Fibroblast of skin of back (primary cell): ENCODE measurements at places on chromosomes 1 and 21.

- no peak for DNase-seq
These were observed 354.4 kb downstream of the BRINP2 start for GRCh38 chr1:177525176-177525575.

- no peak for DNase-seq
These were observed 174.3 kb upstream of the DUSP10 start for GRCh38 chr1:221916176-221916575.

DNA sequence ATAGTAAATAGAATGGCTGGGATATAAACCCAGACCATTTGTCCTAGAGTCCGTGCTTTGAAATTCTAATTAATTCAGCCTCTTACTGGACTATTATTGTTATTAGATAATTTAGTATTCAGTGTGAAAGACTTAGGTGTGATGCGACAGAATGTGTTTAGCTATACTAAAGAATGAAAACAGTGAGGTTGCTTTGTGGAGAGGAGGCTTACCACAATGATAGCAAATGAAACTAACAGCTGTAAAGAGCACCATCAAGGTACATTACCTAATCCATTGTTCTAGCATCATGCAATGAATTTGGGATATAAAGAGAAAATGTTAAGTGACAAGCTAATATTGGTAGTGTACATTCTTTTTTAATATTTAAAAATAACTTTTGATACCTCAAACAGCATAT lies 911.1 kb downstream of the KCNT2 start:
- DNase-seq, result no peak

DNA sequence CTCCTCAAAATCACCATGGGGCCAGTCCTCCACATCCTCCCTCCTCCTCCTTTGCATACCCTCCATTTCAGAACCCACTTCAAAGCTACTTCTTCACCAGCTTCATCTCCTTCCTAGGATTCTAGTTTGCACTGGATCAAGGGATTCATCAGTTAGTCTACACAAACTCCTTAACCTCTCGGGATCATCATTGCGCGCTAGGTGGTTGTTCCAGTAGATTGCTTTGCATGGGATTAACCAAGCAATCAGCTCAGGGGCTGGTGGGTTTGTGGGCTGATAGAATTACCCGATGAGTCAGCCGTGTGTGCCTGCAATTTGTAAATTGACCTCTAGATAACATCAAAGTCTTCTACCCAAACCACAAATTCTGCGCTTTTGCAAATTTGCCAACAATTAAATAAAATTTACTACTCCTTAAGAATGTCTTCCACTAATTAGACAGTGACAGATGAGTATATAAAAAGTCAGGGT lies 7.7 kb downstream of the KANK4 start:
- DNase-seq, result no peak

DNA sequence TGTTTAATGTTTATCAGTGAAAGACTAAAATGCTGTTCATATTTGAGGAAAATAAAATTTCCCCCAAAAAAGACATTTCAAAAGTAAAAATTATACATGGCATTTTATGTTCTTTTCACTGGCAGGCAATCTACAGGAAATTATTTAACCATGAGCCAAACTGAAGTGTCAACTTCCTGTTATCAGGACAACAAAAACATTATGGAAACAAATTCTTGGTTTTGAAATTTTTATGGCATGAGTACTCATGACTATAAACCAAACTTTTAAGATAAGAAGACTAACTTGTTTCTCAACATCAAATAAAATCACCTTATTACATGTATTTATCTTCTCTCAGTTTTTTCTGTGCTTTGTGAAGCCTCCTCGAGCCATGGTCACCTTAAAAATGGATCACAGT lies 698.6 kb downstream of the LTN1 start:
- peak; percentile 64 for DNase-seq

- DNase-seq, result peak; percentile 54
These were observed 44.7 kb upstream of the GOLT1A start for GRCh38 chr1:204258213-204259115.

DNA sequence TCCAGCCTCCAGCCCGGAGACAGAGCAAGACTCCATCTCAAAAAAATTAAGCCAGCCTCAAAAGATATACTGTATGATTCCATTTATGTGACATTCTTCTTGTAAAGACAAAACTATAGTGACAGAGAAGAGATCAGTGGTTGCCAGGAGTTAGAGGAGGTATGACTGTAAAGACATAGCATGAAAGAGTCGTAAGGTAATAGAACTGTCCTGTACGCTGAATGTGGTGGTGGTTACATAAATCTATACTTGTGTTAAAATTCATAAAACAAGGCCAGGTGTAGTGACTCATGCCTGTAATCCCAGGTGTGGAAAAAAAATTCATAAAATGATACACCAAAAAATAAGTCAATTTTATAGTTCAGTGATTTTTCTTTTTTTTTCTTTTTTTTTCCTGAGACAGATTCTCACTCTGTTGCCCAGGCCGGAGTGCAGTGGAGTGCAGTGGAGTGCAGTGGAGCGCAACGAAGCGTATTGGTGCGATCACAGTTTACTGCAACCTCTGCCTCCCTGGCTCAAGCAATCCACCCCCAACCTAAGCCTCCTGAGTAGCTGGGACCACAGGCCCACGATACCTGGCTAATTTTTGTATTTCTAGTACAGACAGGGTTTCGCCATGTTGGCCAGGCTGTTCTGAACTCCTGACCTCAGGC lies 84.9 kb upstream of the CXADR start:
- DNase-seq, result no peak

DNA sequence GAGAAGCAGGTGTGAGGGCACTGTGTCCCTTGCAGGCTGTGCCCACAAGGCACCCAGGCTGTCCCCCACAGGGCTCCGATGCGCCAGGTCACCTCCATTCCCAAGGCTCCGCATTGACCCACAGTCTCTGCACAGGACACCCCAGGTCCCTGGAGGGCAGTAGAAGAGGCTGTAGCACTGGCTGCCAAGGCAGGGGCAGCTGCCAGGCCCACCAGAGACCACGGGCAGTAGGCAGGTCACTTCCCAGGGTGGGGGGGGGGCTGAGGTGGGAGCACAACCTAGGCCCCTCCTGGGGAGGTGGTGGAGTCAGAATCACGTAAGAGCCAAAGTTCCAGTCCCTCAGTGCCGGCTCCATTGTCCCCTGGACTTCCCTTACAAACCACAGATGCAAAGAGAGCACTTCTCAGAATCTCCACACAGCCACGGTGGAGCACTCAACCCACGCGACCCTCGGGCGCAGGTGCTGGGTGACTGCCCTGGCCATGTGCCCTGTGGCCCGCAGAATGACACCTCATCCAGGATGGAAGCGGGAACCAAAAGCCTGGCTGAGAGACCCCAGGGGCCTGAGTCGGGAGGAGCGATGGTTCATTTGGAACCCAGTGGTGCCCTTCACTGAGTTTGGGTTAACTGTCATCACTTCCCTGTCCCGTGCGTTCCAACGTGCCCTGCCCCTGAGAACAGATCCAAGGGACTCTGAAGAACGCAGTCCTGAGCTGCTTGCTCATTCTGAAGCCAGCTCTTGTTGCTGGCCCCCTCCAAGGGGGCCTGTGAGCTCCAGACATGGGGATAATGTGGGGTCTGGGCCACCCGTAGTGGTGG lies 69.7 kb upstream of the PDE9A start:
- DNase-seq, result no peak

DNA sequence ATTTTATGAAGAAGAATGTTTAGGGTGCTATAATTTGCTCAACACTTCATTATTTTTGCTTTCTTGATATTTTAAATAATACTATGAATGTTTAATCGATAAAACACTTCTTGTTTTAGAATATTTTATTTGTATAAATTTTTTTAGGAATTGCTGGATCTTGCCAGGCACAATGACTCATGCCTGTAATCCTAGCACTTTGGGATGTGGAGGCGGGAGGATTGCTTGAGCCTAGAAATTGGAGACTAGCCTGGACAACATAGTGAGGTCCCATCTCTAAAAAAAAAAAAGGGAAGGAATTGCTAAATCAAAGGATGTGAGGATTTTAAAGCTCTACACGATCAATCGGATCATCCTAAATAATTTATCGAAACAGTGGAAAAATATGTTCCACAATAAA lies 17.6 kb downstream of the RNF11 start:
- DNase-seq, result peak; percentile 41

DNA sequence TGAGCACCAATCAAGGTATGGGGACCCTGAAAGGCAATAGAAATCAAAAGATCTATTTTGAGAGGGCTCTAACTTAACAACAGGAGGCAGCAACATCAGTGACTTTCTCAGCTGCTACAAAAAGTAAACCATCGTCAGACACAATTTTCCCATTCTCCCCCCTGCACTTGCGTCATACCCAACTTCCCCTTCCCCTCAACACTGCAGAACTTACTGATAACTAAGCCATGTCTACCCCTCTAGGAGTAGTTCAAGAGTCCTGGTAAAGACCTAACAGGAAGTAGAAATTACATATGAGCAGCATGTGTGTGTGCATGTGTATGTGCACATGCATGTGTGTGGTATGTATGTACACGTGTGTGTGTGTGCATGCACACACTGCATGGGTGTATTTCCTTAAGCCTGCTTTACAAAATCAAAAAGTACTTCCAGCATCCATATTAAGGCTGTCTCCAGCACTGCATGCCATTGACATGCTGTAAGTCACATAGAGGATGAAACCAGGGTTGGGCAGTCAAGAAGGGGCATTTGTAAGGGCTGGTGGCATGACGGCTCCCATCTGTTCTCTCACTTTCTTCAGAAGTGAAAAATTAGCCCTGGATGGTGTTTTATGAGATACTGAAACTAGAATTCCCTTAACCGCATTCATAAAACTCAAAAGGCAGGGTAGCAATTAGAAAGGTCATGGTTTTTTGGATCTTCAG lies 460.1 kb upstream of the RUNX1 start:
- no peak for DNase-seq

- DNase-seq, result peak; percentile 57
These were observed 154.8 kb upstream of the VAMP3 start for GRCh38 chr1:7616076-7616832.

DNA sequence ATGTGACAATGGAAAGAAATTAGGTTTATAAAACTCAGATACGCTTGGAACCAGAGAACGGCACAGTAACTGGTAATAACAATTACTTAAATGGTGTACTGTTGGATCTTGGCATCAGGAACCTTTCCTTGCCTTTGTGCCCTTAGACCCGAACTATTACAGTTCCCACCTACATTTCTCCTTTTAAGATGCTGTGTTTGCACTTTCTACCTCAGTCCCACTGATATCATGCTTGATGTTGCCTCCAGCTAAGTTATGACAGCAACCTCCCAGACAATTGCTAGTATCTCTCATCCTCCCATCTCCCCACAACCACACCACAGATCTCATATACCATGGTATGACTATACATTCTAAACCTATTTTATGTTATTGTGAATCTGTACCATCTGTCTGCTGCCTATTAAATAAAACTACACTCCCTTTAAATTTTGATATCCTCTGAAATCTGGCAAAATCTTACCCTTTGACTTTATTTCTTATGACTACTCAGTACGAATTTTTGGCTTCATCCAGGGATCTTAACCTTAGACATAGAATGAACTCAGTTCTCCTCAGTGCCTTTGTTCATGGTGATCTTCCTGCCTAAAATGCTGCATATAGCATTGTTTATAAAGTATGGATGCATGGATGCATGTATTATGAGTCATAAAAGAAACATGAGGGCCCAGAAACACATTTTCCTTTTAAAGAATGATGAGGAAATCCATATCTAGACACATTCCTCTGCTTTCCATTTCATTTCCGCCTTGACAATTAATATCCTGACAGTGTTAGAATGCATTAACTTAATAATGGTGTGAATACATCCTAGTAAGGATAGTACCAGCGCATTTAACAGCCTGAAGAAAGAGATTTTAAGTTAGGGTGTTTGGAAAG lies 64.1 kb downstream of the LRRC8D start:
- peak; percentile 80 for DNase-seq

GRCh38 chr1:19040010-19040680 lies 83.7 kb upstream of the IFFO2 start:
- no peak for DNase-seq

DNA sequence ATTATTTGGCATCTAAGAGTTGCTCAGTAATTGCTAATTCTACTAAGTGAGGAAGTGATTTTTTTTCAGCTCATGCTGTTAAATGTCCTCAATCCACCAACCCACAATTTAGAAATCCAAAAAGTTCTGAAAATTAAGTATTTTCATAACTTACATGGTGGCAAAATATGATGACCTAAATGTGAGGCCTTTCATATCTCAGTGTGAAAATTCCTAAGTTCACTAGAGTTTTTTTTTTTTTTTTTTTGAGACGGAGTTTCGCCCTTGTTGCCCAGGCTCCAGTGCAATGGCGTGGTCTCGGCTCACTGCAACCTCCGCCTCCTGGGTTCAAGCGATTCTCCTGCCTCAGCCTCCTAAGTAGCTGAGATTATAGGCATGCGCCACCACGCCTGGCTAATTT lies 5.6 kb downstream of the NUCKS1 start:
- no peak for DNase-seq

GRCh38 chr21:33518899-33519298 lies 23.0 kb downstream of the GART start:
- no peak for DNase-seq

DNA sequence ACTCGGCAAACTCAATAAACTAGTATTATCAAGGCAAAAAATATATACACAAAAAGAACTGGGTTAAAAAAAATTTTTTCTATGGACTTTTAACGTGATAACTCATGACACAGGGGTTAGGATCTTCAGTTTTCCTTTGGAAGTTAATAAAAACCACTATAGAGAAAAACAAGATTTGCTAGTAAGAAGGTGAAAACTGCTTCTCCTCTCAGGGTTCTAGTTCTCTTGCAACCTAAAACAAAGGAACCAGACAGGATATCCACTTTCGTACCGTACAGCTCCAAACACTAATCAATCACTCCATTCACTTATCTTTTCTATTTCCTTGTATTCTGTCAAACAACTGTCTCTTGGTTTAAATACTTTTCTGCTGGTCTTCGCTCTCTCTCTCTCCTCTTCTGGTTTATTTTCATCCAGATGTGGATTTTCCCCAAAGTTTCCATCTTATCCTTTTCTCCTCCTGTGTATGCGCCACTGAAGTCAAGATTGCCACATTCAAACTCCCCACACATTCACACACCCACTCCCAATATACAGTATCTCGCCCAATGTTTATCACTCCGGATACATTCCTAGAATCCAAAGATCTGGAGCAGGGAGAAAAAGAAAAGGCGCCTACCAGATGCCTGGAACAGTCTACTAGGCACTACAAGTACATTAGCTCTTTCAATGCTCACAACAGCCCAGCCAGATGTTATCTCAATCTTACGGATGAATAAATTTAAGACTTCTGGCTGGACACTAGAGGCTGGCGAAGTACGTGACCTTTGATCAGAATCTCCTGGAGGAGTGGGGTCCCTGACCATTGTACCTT lies 775 bp upstream of the PRPF38B start:
- DNase-seq, result no peak

- no peak for DNase-seq
These were observed 206.8 kb downstream of the ZNF326 start for GRCh38 chr1:90201467-90202358.

- no peak for DNase-seq
These were observed 51.0 kb downstream of the TNN start for GRCh38 chr1:175118375-175119367.

GRCh38 chr1:69535490-69535889 lies 32.2 kb upstream of the LRRC7 start:
- DNase-seq, result no peak
